ENCODE measurements at places on chromosomes 7 and 10.

DNA sequence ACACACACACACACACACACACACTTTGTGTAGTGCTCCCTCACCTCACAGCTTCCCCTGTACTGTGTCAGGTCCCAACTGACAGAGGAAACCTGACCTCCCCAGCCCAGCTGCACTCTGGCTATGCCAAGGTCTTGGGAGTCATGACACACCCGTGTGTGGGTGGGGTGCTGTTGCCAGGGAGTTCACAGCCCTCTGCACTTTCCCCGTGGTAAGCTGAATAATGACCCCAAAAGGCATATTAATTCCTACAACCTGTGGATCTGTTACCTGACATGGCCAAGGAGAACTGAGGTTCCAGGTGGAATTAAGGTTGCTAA, 8.9 kb upstream of the NANOS1 start:
- DNase-seq: no peak

GRCh38 chr10:121324678-121325213, 273.5 kb downstream of the FGFR2 start:
- peak; percentile 81 for DNase-seq

DNA sequence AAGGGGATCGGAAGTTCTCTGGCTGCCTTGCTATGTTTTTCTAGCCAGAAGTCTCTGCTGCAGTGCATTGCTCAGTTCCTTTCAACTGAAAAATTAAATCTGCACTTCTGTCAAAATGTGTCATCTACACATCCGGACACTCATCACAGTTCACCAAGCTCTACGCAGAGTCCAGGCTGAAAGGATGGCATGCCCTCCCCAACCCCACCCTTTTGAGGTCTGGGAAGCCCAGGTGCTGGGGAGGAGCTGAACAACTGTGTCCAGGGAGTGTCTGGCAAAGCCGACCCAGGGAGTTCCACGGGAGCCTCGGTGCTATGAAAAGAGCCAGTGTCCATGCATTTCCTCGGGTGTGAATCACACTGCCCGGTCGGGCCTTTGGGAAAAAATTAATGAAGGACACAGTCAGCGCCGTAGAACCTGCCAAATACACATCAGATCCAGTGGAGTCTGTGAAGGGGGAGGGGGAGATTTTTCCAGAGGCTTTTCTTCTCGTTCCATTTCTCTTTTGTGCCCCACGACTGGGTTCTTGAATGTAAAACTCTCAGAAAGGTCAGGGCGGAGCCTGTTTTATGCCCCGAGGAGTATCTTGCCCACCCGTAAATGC, 757 bp upstream of the PALS2 start:
- no peak for DNase-seq

DNA sequence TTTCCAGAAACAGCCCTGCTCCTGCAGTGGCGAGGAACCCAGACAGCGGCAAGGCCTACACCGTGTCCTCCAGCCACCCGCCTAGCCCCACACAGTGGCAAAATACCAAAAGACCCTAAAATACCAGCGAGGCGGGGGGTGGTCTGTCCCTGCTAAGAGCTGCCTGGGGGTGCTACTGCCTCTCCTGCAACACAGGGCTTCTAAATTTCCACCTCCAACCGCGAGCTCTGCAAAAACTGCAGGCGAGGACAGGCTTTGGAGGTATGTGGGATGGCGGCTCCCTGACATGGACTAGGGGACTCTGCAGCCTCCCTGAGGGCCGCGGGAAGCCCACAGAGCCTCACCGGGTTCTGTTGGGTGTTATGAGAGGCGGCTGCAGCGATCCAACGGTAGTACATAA, 122.3 kb downstream of the WDR37 start:
- DNase-seq: no peak

GRCh38 chr10:490891-491571, 198.4 kb downstream of the DIP2C start:
- peak; percentile 35 for DNase-seq

DNA sequence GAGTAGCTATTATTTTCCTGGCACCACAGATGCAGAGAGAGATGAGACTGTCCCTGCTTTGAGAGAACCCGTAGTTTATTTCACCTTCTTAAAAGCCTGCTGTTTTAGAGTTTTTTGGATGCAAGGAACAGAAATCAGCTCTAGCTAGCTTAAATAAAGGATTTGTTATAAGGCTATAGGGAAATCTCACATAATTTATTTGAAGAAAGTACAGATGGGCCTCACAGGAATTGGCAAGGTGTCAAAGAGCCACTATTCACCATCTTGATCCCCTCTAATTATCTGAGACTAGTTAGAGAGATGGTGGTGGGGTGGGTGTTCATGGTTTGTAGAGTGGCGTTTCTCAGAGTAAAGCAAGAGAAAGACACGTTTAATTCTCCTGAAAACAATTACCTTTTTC, 7.3 kb downstream of the KMT2E start:
- no peak for DNase-seq

DNA sequence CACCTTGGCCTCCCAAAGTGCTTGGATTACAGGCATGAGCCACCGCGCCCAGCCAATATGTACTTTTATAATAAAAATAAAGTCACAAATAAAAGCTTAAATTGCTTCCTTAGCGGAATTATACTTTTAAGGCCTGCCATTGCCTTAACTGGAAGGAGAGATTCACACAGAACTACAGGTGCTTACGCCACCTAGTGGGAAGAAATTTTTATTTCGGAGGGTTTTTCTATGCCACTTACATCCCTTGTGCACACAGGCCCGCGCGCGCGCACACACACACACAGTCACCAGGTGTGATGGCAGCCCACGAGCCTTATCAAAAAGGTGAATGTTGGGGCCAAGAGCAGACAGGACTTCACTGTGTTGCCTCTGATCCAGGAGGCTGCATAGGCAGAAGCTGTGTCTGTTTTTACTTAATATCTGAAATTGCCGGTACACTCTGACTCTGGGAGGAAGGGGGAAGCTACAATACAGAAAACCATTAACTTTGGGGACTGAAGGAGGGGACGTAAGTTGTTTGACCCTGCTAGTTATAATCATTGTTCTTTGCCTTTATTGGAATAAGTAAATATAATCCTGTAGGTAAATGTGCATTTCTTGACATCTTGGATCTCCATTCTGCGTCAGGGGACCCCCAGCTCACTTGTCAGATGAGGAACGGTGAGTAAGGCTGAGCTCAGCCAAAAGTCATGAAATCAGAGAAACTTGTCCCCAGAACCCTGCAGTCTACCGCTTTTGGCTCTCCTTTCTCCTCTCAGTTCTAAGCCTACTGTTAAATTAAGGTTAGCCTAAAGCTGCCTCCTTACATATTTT, 87.1 kb downstream of the SLC16A9 start:
- peak; percentile 75 for DNase-seq
